M059J (cell line): ENCODE measurements at places on chromosomes 1 and 21. TPM values are rescaled to one million over a fixed set of nuclear protein-coding genes. Genes with fewer than 3 reads are reported as not detected.

KPRP gene
- not detected in 2 replicates for total RNA-seq

ROR1 gene
- total RNA-seq: 1.1 and 2.5 TPM in 2 replicates

IL12RB2 gene
- 0.30 and 0.62 TPM in 2 replicates for total RNA-seq

PPP2R5A gene
- 22.9 and 23.1 TPM in 2 replicates for total RNA-seq

OSBPL9 gene
- 98.9 and 109 TPM in 2 replicates for total RNA-seq

MSH4 gene
- total RNA-seq: not detected in 2 replicates

MYOG gene
- total RNA-seq: not detected in 2 replicates

MROH9 gene
- not detected in 2 replicates for total RNA-seq

CCDC181 gene
- total RNA-seq: 0.37 and 1.4 TPM in 2 replicates

AK5 gene
- 3.7 and 5.6 TPM in 2 replicates for total RNA-seq

CELA2A gene
- not detected in 2 replicates for total RNA-seq

DYRK3 gene
- 21.9 and 22.3 TPM in 2 replicates for total RNA-seq

GPATCH3 gene
- total RNA-seq: 5.6 and 14.5 TPM in 2 replicates

CFHR4 gene
- not detected in 2 replicates for total RNA-seq

MCOLN3 gene
- 2.1 and 4.3 TPM in 2 replicates for total RNA-seq

BLACAT1 gene
- 0.10 and 0.15 TPM in 2 replicates for total RNA-seq

MR1 gene
- 42.5 and 47.5 TPM in 2 replicates for total RNA-seq

ZSWIM5 gene
- 0.02 and 0.49 TPM in 2 replicates for total RNA-seq

IL22RA1 gene
- total RNA-seq: 1.3 and 1.9 TPM in 2 replicates

RAB42 gene
- total RNA-seq: 2.0 and 3.2 TPM in 2 replicates

SMG5 gene
- total RNA-seq: 66.7 and 97.0 TPM in 2 replicates

TTC39A gene
- 0.67 and 2.0 TPM in 2 replicates for total RNA-seq

ITGB3BP gene
- 63.0 and 69.4 TPM in 2 replicates for total RNA-seq

WNT2B gene
- total RNA-seq: under 0.01 and 0.02 TPM in 2 replicates

PTPRF gene
- total RNA-seq: 17.0 and 31.1 TPM in 2 replicates

LCE3E gene
- total RNA-seq: not detected in 2 replicates

RAB25 gene
- not detected in 2 replicates for total RNA-seq

CCDC27 gene
- not detected in 2 replicates for total RNA-seq

TDRD5 gene
- not detected in 2 replicates for total RNA-seq

PCNX2 gene
- total RNA-seq: 14.4 and 14.9 TPM in 2 replicates

OR10Z1 gene
- not detected in 2 replicates for total RNA-seq

SLAMF1 gene
- total RNA-seq: not detected in 2 replicates

MYOC gene
- not detected in 2 replicates for total RNA-seq

AGT gene
- total RNA-seq: 0.42 TPM in 1 of 2 replicates, not detected in the other

GCSAML gene
- total RNA-seq: 0.42 and 0.84 TPM in 2 replicates

AZIN2 gene
- total RNA-seq: 0.20 and 2.8 TPM in 2 replicates

PRRX1 gene
- 21.6 and 22.3 TPM in 2 replicates for total RNA-seq

SPRR2G gene
- total RNA-seq: not detected in 2 replicates

LHX4 gene
- 0.02 TPM in 1 of 2 replicates, not detected in the other for total RNA-seq

DPH5 gene
- total RNA-seq: 27.4 and 30.3 TPM in 2 replicates

FOXD3 gene
- 0.20 TPM in 1 of 2 replicates, not detected in the other for total RNA-seq

FALEC gene
- total RNA-seq: not detected in 2 replicates

SLC45A3 gene
- total RNA-seq: 4.4 and 7.8 TPM in 2 replicates

PCBP3 gene
- total RNA-seq: 0.10 TPM in 1 of 2 replicates, not detected in the other

ERO1B gene
- 1.1 and 2.5 TPM in 2 replicates for total RNA-seq

CR2 gene
- not detected in 2 replicates for total RNA-seq

OR2M3 gene
- not detected in 2 replicates for total RNA-seq

ZBTB8B gene
- total RNA-seq: 0.02 and 0.32 TPM in 2 replicates

S100A3 gene
- 5.2 and 5.8 TPM in 2 replicates for total RNA-seq
